Suppressor macrophage treated with lipopolysaccharide for 1 hour (primary cell): ENCODE measurements at places on chromosomes 12 and 14.

GRCh38 chr12:75750716-75751306, 239.4 kb upstream of the KRR1 start:
- no peak for DNase-seq

DNA sequence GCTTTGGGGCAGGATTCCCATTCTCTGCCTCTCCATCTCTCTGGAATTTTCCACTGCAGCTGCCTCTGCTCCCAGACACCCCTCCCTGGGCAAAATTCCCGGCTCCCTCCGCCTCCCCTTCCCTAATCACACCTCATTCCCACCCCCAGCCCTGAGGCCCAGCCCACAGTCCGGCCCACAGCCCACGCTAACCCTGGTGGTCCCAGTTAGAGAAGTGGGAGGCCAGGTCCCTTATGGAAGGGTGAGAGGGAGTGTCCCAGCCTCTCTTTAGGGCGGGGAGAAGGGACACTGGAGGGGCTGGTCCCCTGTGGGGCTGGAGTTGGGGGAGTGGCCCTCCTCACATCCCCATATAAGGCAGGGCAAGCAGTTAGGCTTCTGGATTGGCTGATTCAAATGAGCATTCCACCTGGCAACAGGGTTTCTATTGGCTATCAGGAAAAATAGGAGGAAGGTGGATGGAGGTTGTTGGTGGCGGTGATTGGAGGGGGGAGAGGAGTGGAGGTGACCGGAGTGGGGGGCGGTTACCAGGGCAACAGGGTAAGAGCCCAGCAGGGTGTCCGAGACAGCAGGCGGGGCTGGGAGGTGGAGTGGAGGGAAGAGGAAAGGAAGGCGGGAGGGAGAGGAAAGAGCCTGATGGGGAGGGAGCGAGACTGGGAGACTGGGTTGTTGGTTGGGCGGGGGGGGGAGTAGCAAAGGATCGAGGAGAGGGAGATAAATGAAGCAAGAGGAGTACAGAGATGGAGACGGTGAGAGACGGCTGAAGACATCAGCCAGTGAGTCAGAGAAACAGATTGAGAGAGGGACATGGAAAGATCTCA, 1.9 kb upstream of the PTMS start:
- DNase-seq, result peak; percentile 82

DNA sequence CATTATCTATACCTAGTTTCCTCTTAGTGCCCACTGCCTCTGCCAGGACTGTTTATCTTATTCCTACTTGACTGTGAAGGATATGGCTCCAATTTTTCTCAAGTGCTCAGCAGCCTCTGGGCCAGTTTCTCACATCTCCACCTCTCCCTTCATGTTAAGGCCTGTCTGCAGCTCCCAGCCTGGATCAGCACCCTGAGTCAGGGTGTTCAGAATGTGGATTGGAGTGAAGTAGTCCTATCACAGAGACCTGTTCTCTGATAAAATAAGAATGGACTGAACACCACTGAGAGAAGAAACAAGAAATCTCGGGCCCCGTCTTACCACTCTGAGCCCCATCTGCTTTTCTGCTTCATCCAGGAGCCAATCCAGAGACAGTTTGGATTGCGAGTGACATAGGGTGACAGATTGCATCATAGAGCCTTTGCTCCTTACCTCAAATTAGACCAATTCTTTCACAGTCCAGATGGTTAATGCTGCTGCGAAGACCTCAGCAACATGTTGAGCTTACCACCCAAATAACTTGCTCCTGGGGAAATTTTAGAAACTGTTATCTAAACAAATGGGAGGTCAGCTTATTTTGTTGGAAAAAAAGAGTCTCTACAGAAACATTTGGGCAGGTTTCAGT, 473.1 kb downstream of the PDZRN4 start:
- DNase-seq, result no peak

GRCh38 chr12:10097521-10097920, 1.3 kb downstream of the CLEC1A start:
- DNase-seq, result peak; percentile 78

DNA sequence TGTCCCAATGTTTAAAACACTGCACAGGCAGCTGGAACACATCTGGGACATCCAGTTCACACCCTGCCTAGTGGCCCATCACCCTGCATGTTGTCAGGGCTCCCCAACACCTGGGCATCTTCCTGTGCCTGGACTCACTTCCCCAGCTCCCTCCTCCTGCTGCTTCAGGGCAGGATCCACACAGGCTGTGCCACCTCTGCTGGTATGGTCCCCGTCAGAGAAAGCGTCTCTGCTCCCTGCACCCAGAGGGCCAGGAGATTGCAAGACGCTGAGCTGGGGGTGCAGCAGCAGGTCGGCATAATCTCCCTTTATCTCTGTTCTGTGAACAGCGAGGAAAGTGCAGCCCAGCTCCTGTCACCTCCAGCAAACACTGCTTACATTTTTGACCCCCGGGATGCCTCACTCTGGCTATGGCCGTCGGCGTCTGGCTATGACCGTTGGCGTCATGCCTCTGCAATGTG, 124.3 kb downstream of the ADGRD1 start:
- DNase-seq, result no peak

- DNase-seq, result peak; percentile 67
Measured at GRCh38 chr14:76050797-76051392, 65.3 kb downstream of the IFT43 start.

- no peak for DNase-seq
Measured at GRCh38 chr12:92273076-92273475, 127.4 kb upstream of the BTG1 start.

- no peak for DNase-seq
Measured at GRCh38 chr14:46325157-46325556, 326.4 kb downstream of the RPL10L start.

DNA sequence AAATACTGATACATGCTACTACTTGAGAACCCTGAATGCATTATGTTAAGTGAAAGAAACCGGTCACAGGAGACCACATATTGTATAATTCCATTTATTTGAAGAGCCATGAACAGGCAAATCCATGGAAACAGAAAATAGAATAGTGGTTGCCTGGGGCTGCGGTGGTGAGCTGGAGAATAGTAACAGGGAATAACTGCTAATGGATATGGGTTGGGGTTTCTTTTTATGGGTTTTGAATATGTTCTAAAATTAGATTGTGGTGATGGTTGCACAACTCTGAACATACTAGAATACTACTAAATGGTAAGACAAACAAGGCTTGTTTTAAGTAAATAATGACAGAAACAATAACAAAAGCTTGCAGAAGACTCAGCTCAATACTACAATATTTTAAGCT, 293.0 kb downstream of the BTG1 start:
- DNase-seq, result no peak

GRCh38 chr12:17928708-17929366, 161.2 kb downstream of the RERGL start:
- DNase-seq, result no peak

- DNase-seq, result peak; percentile 48
Measured at GRCh38 chr12:67358781-67359338, 89.7 kb downstream of the CAND1 start.

GRCh38 chr12:9651265-9651729, 18.2 kb upstream of the CLEC2D start:
- DNase-seq, result peak; percentile 56

- DNase-seq, result no peak
Measured at GRCh38 chr14:99203801-99204200, 68.2 kb downstream of the BCL11B start.

DNA sequence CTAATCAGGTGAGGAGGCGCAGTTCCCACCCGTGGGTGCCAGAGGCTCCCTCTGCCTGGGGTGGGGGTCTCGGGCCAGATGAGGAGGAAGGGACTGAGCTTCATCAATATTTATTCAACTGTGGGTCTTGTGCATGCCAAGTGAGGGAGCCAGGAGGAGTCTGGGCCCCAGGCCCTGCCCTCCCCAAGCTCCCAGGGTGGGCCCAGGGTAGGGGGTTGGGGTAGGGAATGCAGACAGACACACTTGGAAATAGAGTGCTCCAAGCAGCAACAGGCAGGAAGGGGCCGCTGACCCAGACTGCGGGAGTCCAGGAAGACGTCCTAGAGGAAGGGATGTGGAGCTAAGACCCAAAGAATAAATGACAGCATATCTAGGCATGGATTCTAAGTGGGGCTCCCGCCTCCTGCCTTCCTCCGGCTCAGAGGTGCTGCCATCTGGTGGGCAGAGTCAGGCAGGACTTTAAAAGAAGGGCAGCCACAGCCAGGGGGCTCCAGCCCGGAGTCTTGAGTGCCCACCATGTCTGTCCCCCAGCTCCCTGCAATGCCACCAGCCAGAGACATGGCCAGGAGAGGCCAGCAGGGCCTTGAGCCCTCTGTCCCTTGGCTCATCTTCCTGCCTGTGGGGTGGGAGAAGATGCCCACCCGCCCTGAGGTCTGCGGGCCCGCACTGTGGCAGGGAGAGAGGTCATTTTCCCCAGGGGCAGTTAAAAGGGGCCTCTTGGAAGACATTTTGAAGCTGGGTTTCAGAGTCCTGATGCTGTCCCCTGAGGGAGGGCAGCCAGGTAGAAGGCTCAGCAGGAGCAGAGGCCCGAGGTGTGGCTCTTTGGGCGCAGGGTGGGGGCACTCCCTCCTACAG, 70.1 kb downstream of the PHETA1 start:
- peak; percentile 69 for DNase-seq

DNA sequence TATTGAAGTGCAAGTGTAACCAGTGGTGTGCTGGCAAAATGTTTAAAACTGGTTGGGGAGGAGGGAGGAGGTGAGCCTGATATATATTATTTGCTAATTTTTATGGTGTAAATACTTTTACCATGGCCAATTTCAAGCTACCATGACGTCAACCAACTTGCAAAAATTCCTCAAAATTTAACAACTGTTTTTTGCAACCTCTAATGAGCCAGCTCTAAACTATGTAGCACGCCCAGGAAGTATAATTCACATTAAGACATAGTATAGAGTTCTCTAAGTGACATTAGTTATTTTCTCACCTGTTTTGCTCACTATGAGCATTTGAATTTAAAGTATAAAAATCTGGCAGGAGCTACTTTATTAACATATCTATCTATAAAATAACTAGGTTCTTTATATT, 41.4 kb downstream of the ATL1 start:
- DNase-seq, result no peak

DNA sequence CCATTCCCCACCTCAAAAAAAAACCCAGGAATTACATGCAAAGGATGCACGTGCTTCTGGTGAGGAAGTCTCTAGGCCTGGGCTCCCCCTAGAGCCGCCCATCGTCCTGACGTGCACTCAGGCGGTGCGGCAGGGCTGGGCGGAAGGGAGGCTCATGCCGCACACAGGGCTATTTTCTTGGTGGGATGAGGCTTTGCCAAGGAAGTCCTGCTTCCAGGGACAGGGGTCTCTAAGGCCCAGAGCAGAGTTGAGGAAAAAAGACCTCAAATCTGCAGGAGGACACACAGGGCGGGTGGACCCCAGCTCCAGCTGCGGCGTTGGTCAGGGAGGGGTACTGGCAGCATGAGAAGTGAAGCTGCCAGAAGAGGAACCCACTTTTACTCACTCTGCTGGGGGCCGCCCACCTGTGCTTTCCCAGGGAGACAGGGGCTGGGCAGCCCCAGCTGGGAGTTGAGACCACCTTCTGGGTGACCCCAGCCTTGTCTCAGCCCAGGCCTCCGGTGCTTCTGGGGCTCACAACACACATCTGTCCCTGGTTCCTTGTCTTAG, 4.2 kb downstream of the RHOF start:
- peak; percentile 94 for DNase-seq

- DNase-seq, result no peak
Measured at GRCh38 chr14:36656687-36657398, 4.8 kb upstream of the PAX9 start.

DNA sequence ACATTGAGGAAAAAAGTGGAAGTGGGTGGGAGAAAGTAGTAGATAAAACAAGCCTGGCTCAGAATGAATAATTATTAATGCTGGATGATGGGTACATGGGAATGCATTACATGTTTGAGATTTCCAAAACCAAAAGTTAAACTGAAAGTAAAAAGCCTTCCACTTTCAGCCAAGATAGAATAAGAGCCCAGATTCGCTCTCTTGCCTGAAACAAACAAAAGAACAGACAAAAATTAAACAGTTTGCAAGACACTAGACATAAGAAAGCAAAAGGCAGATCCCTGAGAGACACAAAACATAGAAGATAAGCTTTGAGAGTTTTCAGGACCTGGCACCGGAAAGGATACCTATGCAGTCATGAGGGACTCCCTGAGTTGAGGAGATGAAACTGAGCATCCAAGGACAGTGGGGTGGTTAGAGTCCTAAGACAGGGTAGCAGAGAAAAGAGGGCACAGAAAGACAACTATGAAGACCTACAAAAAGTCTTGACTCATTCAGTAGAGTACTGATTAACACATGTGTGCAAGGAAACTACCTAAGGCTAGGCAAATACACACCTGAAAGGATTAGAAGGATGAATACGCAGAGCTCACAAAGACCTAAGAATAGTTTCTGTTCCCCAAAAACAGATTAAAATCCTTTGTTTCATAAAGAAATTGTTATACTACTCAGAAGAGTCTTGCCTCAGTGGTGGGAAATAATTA, 54.1 kb downstream of the CEP83 start:
- DNase-seq, result peak; percentile 1

DNA sequence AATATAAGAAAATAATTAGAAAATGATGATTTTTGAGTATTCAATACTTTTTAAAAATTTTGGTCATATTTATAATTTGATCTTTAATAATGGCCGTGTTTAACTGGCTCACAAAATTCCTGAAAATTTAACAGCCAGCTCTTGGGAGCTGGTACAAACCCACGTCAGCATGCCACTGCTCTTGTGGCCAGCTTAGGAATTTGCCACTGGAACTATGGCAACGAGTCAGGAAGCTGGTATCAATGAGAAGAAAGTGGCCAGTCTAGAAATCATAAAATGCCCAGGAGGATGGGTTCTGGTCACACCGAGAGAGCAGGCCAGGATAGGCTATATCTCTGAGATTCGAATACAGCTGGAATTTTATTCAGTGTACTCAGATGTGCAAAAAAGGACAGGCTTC, 72.2 kb upstream of the PLEKHG3 start:
- no peak for DNase-seq

- DNase-seq, result no peak
Measured at GRCh38 chr12:3303410-3304136, 187.4 kb upstream of the PRMT8 start.

DNA sequence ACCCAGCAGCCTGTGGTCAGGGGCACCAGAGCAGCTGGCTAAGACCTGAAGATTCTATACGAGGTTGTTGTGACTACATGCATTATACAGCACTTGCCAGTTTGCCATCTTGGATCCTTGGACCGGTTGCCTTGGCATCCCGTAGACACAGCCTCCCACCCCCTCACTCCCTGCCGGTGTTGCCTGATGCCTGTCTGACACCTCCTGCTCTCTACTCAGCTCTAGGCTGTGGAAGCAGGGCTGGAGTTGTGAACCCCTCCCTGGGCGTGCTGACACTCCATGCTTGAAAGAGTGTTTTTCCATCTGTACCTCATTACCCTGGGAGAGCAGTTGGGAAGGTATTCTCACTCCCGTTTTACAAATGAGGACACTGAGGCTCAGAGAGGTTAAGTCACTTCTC, 2.5 kb downstream of the CHGA start:
- no peak for DNase-seq
